ENCODE measurements at places on chromosomes 1 and 21.

DNA sequence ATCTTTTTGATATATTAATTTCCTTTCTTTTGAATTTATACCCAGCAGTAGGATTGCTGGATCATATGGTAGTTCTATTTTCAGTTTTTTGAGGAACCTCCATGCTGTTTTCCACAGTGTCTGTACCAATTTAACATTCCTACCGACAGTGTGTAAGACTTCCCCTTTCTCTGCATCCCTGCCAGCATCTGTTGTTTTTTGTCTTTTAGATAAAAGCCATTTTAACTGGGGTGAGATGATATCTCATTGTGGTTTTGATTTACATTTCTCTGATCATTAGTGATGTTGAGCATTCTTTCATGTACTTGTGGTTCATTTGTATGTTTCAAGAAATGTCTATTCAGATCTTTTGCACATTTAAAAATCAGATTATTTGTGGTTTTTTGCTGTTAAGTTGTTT, 62.4 kb upstream of the STUM start:
- no peak for DNase-seq

DNA sequence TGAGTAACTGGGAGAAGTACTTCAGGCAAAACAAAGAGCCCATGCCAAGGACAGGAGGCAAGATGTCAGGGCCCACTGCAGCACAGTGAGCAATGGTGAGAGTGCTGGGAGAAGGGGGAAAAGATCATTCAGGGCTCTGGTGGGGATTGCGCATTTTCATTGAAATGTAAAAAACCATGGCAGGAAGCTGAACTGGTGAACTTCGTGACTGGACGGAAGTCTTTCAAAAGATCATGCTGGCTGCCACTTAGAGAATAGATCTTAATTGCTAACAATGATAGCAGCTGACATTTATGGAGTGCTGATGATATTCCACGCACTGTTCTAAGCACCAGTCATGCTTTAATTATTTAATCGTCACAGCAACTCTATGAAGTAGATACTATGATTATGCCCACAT, 107.0 kb downstream of the TGFBR3 start:
- no peak for DNase-seq

- DNase-seq: no peak
Observed at GRCh38 chr1:78281580-78281979, 209.2 kb upstream of the PTGFR start.

GRCh38 chr21:42425591-42425990, 21.9 kb downstream of the UBASH3A start:
- DNase-seq: peak; percentile 59

DNA sequence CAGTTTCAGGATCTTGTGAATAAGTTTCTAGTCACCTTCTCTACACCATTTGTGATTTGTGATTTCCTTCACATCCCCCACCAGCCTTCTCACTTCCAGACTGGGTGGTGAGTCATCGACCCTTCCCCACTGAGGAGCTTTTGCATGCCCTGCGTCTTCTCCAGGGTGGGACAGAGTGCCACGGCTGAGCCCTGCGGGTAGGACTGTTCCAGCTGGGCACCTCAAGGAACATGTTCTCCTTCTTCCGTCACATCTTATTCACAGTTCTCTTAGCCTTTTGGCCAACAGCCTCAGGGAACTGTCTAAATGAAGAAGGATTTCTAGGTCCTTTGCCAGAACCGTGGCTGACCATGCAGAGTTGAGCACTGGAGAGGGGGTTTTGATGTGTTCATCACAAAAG, 116.5 kb downstream of the TMEM53 start:
- DNase-seq: no peak

GRCh38 chr1:223853748-223854147, 8.0 kb upstream of the TP53BP2 start:
- DNase-seq: no peak

DNA sequence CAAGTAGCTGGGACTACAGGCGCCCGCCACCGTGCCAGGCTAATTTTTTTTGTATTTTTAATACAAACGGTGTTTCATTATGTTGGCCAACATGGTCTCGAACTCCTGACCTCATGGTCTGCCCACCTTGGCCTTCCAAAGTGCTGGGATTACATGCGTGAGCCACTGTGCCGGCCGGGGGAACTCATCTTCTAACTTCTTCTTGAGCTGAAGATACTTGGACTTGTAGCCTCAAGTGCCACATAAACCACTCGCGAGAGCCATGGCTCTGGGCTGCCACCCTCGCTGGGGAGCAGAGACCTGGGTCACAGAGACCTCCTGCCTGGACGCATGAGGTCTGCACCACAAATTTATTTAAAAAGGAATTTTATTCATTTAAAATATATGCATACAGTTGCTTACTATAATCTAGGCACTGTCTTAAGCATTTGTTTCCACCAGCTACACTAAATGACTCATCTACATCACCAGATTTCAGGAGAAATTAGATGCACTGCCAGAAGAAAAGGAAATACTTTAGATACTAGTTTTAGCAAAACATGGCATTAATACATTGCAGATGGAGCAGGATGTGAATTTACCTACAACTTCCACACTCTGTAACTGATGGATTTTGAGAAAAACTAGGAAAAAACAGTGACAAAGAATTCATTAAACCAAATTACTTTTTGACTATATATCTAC, 29.9 kb upstream of the PUM1 start:
- no peak for DNase-seq

DNA sequence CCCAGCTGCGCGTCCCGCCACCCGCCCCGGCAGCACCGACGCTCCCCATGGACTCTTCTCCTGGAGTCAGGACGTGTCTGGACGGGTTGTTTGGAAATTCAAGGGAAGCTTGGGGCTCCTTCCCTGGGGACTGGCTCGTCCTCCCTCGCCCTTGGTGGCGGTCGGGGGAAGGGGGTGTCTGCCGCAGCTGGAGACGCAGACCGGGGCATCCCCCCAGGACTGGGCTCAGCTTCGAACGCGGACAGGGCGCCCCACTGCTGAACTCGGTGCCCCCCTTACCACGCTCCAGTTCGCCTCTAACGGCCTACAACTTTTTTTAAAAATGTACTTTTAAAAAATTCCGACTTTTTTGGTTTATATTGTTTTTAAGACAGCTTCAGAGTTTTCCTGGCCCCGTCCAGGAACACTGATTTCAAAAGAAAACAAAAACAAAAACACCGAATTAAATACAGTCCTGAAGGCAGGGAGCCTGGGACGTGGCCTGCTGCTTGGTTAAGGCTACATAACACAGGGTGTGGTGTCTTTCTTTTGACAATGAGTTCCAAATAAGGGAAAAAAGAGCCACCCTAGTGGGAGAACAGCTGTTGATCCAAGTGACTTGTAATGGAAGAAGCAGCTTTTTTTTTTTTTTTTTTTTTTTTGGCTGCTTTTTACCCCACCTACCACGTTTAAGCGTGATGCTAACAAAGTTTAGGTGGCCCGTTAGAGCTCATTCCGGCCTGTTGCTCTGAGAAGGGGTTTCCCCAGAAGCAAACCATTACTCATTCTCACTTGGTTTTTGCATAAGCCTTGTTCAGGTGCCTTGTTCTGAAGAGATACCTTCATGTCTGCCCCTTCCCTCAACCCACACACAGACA, 862 bp upstream of the DIPK1A start:
- peak; percentile 90 for DNase-seq

- no peak for DNase-seq
Observed at GRCh38 chr1:231318015-231318355, 19.7 kb downstream of the EXOC8 start.

GRCh38 chr1:59520827-59521418, 224.0 kb downstream of the FGGY start:
- DNase-seq: no peak

DNA sequence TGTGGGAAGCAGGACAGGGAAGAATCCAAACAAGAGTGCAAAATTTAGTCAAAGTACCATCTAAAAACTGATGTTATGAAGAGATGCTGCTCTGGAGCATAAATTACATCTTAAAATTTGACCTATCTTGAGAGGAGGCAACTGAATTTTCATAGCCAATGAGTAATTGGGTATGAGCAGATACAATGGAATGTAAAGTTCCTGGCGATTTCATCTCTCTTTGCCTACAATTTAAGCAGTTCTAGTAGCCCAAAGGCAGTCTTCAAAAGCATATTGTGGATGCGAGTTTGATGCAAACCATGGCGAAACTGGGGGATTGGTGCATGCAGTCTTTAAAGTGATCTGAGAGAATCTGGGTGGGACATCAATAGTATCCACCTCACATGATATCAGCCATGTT, 1265.9 kb downstream of the BRINP3 start:
- no peak for DNase-seq

DNA sequence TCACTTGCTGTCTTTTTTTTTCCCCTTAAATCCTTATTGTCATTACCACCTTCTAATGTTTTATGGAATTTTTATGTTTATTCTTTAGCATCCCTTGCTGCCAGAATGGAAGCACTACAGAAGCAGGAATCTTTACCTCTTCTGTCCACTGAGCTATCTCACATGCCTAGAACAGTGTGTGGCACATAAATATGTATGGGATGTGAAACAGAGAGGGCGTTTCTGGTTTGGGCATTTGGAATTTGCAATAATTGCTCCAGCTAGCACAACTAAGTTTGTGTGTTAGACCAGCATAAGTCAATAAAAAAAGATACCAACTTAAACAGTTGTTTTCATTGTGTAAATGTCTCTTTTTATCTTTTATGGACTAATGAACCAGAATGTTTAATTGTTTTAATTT, 330.8 kb downstream of the DISC1 start:
- DNase-seq: no peak

- no peak for DNase-seq
Observed at GRCh38 chr1:112731451-112731850, 16.3 kb upstream of the PPM1J start.

- DNase-seq: no peak
Observed at GRCh38 chr1:57422271-57423134, 1.4 kb downstream of the DAB1 start.

DNA sequence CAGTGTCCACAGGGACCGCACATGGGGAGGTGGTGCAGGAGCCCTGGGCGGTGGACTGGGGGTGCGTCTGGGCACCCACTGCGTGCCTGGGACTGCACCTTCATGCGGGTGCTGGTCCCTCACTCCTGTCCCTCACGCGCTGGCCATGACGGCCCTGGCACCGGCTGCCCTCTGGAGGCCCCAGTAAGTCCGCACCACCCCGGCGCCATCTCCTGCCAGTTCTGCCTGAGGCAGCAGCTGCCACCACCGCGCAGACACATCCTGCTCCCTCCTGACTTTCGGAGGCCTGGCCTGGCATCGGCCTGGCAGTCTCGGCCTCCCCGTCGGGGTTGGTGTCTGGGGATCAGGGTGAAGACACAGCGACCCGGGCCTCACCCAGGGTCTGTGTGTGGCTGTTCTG, 64.8 kb downstream of the MORN1 start:
- DNase-seq: no peak

DNA sequence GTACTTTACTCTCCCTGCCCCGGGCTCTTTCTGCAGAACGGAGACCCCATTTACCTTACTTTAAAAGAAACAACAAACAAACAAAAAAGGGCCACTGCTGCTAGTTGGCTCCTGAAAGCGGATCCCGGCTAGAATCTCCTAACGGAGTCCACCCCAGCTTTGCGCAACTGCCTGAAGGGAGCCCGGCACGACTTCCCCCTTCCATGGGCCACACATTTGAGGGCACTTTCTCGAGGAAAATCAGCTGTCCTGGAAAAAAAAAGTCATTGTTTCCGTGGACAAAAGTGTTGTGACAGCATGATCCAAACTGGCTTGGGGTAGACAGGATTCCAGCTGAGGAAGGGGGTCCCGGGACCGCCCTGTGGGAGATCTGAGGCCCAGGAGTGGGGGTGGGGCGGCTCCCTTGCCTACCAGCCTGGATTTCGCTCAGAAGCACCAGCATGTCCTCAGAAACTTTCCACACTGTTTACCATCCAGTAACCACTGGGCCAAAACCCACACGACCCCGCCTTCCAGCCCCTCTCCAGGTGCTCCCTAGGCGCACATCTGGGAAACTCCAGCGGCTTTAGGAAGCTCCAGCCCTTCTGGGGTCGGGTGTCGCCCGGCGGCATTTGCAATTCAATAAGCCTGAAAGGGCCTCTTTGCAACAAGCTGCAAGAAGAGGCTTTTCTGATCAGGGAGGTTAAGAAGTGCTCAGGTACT, 4.8 kb downstream of the RIPK4 start:
- DNase-seq: no peak

GRCh38 chr1:204362984-204363334, 3.2 kb upstream of the PLEKHA6 start:
- no peak for DNase-seq

DNA sequence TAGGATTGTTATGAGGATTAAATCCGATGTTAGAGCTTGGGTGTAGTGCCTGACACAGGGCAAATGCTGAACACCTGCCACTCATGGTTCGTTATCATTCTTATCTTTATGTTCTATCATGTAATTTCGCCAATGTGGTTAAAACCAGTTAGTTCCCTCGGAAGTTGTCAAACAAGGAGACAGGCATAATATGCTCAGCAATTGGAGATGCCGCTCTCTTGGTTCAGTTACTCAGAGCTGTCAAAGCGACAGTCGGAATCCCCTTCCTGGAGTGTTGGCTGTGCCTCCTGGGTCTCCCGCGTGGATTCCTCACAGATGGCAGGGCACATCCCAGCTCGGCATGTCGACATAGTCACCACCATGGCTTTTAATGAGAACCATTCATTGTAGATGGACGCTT, 192.2 kb downstream of the ROR1 start:
- DNase-seq: no peak

DNA sequence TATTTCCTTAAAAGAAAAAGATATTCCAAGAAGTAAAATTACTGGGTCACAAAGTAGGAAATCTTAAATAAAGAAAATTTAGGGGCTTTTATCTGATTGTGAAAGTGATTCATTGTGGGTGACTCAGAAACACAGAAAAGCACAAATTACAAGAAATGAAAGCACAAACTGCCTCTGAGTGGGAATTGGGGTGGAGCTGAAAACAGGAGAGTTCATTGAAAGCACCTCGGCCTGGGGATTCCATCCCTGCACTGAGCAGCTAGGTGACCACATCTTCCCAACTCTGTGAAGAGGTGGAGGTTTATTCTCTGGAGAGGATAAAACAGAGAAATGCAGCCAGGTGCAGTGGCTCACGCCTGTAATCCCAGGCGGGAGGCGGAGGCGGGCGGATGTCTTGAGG, 7.4 kb downstream of the GJA4 start:
- DNase-seq: no peak

- DNase-seq: peak; percentile 62
Observed at GRCh38 chr1:206736878-206737728, 33.5 kb upstream of the IL19 start.

GRCh38 chr1:219144658-219145315, 28.9 kb upstream of the LYPLAL1 start:
- no peak for DNase-seq

- DNase-seq: no peak
Observed at GRCh38 chr1:91643431-91643830, 142.8 kb downstream of the CDC7 start.

GRCh38 chr1:225378880-225379279, 49.0 kb downstream of the LBR start:
- DNase-seq: no peak

DNA sequence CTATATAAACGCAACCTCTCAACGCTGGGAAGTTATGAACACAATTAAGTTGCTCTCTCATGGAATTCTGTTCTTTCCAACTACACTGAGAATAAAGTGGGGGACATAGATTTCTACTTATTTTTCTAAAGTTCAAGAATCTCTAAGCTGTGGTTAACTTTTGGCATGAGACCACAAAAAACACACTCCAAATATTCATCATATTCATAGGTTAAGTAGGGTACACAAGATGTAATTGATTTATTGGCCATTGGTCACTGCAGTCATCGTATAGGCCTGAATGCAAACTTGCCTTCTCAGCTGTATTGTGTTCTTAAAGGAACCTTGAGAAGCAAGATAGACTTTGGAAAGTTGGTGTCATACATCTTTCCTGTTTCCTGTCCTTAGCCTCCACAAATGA, 40.3 kb downstream of the PRRX1 start:
- DNase-seq: no peak
